ENCODE measurements at places on chromosomes 1 and 21. TPM values are rescaled to one million over a fixed set of nuclear protein-coding genes. Genes with fewer than 3 reads are reported as not detected.

DNA sequence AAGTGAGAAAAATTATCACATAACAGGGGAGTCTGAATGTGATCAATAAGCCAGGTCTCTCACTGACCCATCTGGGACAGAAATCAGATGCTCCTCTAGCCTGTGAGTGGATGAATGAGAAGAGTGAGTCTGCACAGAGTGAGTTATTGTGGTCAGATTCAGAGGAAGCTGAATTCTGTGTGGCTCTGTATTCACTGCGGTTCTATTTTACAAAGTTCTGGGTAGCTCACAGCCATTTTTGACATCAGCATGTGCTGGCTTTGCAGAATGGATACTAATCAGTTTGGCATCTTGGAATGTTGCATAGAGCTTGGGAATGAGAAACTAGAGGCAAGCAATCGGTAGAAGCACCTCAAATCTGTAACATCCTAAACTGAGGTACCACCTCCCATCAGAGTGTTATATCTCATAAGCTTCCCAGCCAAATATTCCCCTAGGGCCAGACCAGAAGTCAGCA, 3.8 kb downstream of the COLGALT2 start:
- DNase-seq: no peak

DNA sequence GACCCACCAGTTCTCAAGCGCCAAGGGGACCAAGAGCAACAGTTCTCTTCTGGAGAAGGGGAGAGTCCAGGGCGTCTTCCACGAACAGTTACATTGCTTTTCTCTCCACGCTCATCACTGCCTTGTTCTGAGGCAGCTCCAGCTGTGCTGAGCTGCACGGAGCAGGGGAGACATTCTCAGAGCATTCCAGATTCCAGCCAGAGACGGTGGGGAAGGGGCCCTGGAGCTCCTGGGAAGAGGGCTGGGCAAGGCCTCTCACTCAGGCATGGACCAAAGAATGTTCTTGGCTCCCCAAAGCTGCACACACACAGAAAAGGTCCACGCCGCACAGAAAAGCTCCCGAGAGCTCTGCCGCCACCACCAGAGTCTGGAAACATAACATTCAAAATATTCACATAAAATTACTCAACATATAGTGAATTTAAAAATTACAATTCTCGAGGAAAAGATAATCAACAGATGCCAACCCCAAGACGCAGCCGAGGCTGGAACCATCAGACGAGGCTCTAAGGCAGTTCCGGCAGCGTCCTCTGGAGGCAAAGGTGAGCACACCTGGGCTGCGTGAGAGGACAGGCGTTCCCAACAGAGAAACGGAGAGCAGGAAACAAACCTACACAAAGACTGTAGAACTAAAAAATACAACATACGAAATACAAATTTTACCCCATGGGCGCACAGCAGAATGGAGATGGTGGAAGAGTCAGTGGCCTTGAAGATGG, 40.5 kb downstream of the UBE2G2 start:
- DNase-seq: peak; percentile 91

GRCh38 chr1:176178316-176178715, 28.8 kb downstream of the COP1 start:
- DNase-seq: no peak

DNA sequence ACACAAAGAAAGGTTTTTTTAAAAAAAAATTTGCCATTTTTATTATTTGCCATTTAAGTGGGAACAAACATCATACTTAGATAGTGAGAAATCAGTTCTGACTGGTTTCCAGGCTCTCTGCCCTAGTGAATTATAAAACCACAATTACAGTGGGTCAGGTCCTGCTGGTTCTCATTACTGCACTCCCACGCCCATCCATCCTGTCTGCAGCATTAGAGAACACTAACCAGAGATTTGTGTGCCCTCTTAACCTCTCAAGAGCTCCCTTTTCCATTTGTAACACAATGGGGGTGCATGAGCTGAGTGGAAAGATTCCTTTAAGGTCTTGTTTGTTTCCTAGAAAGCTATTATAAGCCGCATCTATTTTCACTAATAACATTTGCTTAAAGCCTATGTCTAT, 489.3 kb downstream of the AMY1C start:
- DNase-seq: peak; percentile 29

GRCh38 chr1:78090472-78091133, 44.8 kb downstream of the GIPC2 start:
- DNase-seq: no peak

DNA sequence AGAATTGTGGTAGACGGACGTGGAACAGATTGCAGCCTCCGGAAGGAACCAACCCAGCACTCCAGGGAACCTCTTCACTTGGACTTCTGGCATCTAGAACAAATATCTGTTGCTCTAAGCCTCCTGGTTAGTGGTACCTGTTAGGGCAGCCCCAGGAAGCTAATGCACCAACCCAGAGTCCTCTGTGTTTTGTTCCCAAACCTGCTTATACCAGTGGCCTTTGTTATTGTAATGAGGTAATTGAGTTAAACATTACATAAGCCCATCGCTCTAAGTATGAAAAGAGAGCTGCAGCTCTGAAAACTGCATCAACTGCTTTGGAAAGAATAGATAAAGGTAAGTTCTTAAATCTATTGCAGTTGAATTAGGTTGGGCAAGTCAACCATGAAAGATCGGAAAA, 516.7 kb downstream of the NPHP4 start:
- DNase-seq: no peak

The IL19 gene
- total RNA-seq: not detected
